T-helper 22 cell (primary cell): ENCODE measurements at places on chromosomes 6 and 20.

- no peak for DNase-seq
These were observed 301.8 kb downstream of the TBC1D32 start for GRCh38 chr6:121032268-121033006.

- no peak for DNase-seq
These were observed 50.0 kb downstream of the SOD2 start for GRCh38 chr6:159642995-159643394.

DNA sequence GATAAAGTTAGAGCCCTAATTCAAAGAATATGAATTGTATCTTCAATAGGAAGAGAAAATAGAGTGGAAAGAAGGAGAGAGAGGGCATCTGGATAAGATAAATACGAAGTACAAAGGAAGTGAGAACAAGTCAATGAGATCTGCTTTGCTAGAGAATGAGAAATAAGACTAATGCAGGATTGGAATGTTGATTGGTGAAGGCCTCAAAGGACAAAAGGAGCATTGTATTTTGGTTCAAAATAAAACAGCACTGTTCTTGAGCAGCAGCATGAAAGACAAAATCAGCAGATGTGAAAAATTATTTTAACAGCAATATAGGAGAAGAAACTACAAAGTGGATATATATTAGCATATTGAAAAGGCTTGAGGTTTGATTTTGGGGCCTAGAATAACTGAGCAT is 5.1 kb upstream of the TMEM244 start:
- DNase-seq = no peak

- DNase-seq = no peak
These were observed 123.0 kb upstream of the FAM184A start for GRCh38 chr6:119201480-119201879.

DNA sequence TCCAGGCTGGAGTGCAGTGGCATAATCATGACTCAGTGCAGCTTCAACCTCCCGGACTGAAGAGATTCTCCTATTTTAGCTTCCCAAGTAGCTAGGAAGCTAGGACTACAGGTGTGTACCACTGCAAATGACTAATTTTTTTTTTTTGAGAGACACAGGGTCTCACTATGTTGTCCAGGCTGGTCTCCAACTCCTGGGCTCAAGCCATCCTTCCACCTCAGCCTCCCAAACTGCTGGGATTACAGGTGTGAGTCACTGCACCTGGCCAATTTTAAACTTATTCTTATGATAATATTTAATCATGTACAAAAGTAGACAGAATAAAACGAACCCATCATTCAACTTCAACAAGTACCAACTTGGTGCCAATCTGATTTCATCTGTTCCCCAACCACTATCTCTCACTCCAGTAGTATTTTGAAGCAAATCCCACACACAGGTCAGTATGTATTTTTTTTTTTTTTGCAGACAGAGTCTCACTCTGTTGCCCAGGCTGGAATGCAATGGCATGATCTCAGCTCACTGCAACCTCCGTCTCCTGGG is 32.5 kb downstream of the BCL2L1 start:
- no peak for DNase-seq
